Fibroblast of skin of left biceps (primary cell): ENCODE measurements at places on chromosomes 5 and 9.
A peak's percentile ranks its signal among the peaks of the same experiment; 100 is the strongest.

DNA sequence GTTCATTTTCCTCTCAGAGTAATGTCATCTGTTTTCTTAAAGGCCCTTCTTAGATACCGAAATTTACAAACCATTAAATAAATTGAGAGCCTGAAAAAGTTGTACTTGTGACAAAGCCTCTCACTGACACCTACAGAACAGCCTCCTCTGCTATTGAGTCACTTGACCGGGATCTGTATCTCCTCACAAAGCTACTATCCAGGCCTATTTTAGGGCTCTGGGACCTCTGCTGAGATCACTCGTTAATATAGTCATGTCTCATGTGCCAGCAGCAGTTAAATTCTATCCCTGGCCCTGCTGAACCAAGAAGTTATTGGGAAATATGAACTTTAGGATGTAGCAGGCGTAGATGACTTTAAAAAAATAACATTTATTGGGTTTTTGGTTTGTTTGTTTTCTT, 31.1 kb downstream of the FBXO38 start:
- DNase-seq = no peak

- peak; percentile 62 for DNase-seq
These were observed 186.3 kb downstream of the KDM4C start for GRCh38 chr9:6944093-6944551.

- no peak for DNase-seq
These were observed 3.1 kb upstream of the CATSPER3 start for GRCh38 chr5:134964359-134965270.

GRCh38 chr9:14071484-14071883, 242.5 kb downstream of the NFIB start:
- no peak for DNase-seq

GRCh38 chr9:27722866-27723265, 149.6 kb upstream of the C9orf72 start:
- no peak for DNase-seq

DNA sequence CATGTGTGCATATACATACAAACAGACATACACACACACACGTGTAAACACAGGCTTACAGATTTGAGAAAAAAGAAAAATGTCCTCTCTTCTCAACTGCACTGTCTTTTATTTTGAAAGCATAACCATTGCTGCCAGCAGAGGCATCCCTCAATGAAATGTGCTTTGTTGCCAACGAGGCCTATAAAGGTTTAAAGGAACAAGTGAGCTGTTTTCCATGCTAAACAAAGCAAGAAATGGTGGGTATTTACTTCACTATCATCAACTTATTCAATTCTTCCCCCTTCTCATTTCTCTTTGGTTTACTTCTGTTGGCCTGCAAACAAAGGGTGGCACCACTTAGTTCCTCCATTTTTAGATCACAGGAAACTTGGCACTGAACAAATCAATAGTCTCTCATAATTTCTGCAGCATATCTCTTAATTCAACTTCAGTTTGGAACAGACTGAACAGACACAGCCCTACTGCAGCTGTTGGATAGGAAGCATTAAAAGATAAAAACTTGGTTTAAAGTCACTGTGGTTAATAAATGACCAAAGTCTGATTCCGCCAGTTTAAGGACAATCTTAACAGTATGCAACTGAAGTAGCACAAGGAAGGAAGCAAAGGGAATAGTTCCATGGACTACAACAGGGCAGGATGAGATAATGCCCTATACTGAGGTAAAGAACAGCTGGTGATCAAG, 21.7 kb downstream of the TTC33 start:
- DNase-seq = no peak

DNA sequence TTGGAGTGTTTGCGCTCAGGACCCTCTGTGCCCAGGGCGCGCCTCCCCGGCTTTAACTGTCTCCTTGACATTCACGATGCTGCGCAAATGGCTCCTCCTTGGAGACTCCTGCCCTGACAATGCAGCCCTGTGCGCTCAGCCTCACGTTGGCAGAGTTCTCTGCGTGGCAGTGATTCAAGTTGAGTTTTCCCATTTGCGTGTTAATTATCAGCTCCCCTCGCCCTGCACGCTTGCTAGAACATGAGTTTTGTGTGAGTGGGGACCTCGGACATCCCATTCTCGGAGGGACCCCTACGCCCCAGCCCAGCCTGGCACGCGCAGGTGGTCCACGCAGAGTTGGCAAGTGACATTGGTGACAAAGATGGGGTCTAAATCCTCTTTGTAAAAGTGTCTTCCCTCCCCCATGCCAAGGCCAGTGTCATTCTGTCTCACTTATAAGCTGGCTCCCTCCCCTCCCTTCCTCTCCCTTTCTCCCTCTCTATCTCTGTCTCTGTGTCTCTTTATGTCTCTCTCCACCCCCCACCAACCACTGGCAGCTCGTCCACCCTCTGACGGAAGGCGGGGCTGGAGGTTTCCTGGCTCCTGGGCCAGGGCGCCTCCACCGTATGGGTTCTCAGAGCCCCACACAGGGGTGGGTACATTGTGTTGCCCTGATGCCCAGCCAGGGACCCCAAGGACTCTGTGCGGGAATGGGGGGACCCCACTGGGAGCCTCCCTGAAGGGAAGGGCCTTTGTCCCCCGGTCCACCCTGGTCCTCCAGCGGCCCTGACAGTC, 169.3 kb downstream of the OLFM1 start:
- no peak for DNase-seq

DNA sequence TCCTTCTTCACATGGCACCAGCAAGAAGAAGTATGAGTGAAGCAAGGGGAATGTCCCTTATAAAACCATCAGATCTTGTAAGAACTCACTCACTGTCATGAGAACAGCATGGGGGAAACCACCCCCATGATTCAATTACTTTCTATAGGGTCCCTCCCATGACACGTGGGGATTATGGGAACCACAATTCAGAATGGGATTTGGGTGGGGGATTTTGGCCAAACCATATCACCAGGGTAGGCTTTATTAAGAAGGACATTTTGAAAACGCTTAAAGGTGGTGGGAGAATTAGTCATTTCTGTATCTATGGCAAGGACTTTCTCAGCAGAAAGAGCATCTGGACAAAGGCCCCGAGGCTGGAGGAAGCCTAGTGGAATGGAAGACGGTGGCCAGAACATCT, 100.2 kb upstream of the ADAMTS16 start:
- no peak for DNase-seq

DNA sequence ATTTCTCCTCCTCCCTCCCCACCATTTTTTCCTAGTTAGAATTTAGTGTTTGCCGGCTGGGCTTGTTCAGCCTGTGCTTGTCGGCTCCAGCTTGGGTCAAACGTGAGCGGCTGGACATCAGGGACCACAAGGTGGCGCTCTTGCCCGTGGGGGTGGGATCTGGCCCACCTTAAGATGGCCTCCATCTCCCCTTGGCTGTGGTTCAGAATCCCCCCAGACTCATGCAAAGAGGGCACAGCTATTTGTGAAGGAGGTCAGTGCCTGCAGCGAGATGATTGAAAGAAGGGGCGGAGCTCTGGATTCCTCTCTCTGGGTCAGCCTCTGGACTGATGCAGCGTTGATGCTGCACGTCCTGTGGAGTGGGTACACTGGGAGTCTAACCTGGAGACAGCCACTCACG, 283.3 kb upstream of the TUT7 start:
- DNase-seq = no peak

DNA sequence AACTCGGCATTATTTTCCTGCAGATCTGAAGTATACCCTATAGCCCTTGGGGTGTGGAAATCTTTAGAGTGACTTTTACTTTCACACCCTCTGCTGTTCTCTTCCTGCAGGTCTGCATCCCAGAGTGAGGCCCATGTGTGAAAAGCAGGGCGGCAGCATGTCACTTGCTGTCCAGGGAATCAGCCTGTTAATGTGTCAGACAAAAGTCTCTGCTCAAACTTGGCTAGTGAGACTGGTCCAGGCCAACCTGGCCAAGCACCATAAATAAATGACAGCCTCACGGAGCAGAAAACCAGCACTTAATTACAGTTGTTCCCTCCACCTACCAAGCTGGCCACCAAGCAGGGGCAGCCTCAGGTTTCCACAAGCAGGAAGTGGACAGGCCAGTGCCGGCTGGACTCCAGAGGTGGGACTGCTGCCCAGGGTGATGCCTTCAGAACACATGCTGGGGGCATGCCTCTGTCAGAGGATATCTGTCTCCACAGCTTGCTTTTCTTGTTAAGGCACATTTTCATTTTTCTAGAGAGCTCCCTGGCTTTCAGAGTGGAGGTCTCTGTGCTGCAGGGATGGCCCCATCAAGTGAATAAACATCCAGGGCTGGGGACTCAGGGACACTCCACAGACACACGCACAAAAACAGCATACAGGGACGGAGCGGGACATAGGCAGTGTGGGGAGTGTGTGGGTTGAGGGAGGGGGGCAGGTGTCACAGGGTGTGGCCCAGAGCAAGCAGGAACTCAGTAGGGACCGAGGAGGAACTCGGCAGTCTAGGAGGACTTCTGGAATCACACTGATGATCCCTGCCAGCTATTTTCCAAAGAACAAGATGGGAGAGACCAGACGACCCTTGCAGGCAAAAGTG, 243.8 kb upstream of the IRX1 start:
- no peak for DNase-seq

- DNase-seq = no peak
These were observed 185.6 kb upstream of the NR3C1 start for GRCh38 chr5:143588933-143589662.

- no peak for DNase-seq
These were observed 326.3 kb downstream of the SLCO4C1 start for GRCh38 chr5:101969742-101970141.

GRCh38 chr5:129124608-129125007, 30.1 kb downstream of the ISOC1 start:
- no peak for DNase-seq

- no peak for DNase-seq
These were observed 75.7 kb downstream of the AMBP start for GRCh38 chr9:114002271-114002985.

DNA sequence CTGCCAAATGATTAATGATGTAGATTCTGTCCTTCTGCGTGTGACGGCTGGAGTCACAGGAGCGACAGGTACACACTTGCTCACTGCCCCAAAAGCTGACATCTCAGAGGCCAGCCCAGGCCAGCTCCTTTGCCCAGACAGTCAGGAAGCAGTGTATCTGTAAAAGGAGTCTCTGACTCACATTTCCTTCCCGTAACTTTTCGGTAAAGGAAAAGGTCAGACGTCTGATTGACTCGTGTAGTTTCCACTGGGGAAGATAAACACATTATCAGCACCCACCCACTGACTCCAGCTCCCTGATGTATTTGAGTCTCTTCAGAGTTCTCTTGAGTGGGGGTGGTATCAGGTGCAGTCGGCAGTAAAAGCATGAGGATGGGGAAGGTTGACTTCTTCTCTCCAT, 64.4 kb upstream of the WWC1 start:
- no peak for DNase-seq

- DNase-seq = no peak
These were observed 84.3 kb downstream of the GHR start for GRCh38 chr5:42507451-42508097.

DNA sequence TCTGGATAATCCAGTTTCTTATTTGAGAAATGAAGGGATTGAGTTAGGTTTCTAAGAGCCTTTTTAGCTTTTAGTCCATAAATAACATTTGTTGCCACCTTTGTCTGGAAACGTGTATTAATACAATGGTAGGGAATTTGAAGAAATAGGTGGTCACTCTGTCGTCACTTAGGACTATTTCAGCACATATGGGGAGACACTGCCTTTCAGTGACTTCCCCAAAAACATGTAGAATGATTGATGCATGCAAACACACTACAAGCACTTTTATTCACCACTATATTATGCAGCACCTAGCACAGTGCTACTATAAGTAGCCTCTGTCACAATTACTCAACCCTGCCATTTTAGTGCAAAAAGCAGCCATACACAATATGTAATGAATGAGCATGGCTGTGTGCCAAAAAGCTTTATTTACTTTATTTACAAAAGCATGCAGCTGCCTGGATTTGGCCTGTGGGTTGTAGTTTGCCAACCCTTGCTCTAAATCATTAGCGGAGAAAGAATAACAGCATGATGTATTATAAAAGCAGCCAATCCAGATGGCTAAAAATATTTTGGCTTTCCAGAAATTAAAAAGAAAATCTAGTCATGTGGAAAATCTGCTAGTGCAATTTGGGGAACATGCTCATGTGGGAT, 154.2 kb upstream of the HMHB1 start:
- no peak for DNase-seq

DNA sequence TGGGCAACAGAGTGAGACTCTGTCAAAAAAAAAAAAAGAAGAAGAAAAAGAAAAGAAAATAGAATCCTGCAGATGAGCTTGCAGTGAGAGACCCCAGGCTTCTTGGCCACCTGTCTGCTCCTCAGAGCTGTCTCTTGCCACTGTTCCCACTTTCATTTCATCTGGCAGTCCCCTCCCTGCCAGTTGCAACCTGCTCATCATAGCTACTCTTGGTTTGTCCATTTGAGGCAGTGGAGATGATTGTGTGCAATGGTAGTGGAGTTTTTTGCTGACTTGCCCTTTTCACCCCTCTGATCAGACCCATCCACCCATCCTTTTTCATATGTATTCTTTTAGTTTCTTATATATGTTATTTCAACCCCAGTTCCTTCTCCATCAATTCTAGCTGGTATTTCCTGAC, 28.7 kb downstream of the ANKRD33B start:
- DNase-seq = no peak

GRCh38 chr5:134410822-134411221, 859 bp downstream of the CDKN2AIPNL start:
- DNase-seq = no peak

DNA sequence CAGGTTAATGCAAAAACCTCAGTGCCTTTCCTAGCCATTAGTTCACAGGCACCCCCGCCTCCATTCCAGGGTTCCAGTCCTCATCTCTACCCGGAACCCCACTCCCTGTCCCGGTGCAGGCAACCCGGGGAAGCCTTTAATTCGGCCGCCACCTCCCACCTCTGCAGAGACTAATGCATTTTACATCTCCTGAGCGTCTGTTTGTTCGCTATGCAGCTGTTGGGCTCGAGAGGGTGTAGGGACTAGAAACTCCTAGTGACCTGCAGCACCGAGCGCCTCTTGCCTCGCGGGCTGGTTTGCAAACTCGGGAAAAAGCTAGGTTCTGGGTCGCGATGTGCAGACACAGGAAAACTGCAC, 3.6 kb downstream of the GDNF start:
- DNase-seq = no peak

DNA sequence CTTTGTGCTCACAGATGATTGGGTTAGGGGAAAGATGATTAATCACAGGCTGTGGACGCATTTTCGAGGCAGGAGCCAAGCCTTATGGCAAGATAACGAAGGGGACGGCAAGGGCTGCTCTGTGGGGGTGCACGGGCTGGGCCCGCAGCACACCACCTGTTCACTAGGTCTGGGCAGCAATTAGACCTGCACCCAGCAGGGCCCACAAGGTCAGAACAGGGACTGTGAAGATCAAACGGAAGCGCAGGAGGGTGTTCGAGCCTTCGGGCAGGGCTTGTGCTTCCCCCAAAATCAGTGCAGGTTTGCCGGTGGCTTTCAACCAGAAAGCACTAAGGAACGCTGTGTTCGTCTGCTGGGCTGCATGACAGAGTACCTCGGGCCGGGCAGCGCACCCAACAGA, 73.7 kb downstream of the UBE2QL1 start:
- no peak for DNase-seq

GRCh38 chr9:29214154-29214689, 1640.9 kb upstream of the C9orf72 start:
- no peak for DNase-seq

DNA sequence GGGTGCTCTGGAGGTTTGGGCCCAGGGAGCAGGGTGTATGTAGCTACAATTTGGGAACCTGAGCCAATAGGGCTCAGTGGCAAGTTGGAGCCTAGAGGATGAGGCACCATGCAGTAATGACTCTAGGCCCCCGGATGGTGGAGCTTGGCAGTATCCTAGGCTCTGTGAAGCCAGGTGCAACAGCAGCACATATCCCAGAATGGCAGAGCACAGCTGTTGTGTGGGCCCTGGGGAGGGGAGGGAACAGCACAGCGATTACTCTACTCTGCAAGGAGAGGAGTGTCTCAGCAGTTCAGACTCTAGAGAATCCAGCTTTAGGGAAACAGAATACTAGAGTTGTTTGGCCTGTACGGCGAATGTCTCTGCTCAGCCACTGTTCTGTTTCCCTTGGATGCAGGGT, 56.1 kb downstream of the LRRTM2 start:
- DNase-seq = no peak
